Stimulated activated CD8-positive, alpha-beta memory T cell treated with anti-CD3 and anti-CD28 coated beads, Interleukin-15, amount 100 ng/mL, for 24 hours (primary cell): ENCODE measurements at places on chromosomes 7 and 10.

GRCh38 chr7:126700807-126701604, 551.7 kb downstream of the GRM8 start:
- peak; percentile 6 for DNase-seq

- DNase-seq: no peak
Observed at GRCh38 chr10:110190170-110190569, 17.2 kb upstream of the MXI1 start.

- peak; percentile 18 for DNase-seq
Observed at GRCh38 chr7:156892081-156892800, 742 bp downstream of the LMBR1 start.

DNA sequence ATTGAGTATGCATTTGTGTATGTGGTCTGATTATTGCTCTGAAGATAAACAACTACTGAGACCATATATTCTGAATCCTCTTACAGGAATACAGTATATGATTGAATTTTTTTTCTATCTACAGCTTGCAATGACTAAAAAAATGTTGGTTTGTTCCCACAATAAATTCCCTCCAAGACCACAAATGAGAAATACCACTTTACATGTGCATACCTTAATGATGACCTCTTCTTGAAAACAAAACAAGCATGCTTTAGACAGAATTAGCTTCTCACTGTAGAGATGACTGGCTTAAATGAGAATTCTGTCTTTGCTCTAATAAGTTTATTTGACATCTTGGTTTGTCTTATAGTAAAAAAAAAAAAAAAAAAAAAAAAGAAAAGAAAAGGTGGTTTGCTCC, 241.5 kb downstream of the PCDH15 start:
- no peak for DNase-seq

GRCh38 chr7:139049936-139050335, 14.1 kb upstream of the ZC3HAV1L start:
- no peak for DNase-seq

DNA sequence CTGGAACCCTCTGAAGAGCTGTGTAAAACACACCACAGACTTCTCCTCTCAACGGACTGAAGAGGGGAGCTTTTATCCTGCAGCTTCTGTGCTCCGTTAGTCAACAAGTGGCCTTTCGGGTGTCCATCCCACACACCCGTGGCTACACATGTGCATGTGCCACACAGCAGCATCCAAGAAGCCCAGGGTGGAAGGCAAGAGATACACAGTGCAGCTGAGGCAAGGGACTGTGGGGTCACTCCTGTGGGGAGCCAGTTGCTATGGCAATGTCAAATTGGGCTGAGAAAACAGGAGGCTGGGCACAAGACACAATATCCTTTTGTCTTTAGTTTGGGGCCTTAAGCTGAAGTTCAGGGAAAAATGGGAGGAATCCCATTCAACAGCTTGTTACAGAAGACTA, 28.7 kb downstream of the NET1 start:
- no peak for DNase-seq

- no peak for DNase-seq
Observed at GRCh38 chr7:50644586-50644985, 79.4 kb upstream of the DDC start.

- DNase-seq: no peak
Observed at GRCh38 chr7:17421941-17422340, 123.5 kb downstream of the AHR start.

GRCh38 chr10:81414038-81414437, 461.0 kb upstream of the NRG3 start:
- no peak for DNase-seq

GRCh38 chr10:72226418-72227027, 10.4 kb upstream of the ASCC1 start:
- no peak for DNase-seq

- no peak for DNase-seq
Observed at GRCh38 chr7:45104844-45105587, 6.5 kb downstream of the TBRG4 start.

GRCh38 chr7:75985009-75985517, 9.3 kb downstream of the TMEM120A start:
- DNase-seq: no peak

DNA sequence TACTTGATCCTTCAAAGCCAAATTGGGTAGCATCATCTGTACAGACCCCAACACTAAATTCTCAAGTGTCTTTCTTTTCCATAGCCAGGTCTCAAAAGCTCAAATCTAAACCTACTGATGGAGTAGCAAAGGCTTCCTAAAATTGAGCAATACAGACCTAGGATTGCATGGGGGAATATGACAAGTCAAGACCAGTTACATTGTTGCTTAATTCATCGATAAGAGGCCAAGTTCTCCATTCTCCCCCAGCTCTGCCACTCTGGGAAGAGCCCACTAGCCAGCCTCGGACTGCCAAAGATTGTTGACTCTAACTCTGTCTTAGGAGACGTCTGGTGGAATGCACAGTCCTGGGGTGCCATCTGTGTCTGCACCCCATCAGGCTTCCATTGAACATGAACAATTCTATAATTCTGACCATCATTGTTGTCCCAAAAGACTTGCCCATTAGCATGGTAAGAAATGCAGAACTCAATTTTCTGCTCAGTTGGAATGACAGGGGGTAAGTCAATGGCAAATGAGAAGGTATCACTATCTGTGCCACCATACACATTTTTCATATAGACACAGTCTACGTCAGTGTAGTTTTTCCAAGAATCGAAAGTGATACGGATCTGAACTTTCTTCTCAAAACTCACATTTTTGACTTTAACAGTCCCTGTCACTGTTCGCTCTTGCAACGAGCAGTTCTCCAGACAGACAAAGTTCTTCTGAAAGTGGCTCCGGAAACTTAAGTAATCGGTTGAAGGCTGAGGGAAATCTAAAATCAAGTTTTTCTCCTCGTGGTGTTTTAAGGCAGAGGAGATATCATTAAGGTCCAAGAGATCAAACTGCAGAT, 2.9 kb downstream of the PPP1R3C start:
- DNase-seq: no peak

DNA sequence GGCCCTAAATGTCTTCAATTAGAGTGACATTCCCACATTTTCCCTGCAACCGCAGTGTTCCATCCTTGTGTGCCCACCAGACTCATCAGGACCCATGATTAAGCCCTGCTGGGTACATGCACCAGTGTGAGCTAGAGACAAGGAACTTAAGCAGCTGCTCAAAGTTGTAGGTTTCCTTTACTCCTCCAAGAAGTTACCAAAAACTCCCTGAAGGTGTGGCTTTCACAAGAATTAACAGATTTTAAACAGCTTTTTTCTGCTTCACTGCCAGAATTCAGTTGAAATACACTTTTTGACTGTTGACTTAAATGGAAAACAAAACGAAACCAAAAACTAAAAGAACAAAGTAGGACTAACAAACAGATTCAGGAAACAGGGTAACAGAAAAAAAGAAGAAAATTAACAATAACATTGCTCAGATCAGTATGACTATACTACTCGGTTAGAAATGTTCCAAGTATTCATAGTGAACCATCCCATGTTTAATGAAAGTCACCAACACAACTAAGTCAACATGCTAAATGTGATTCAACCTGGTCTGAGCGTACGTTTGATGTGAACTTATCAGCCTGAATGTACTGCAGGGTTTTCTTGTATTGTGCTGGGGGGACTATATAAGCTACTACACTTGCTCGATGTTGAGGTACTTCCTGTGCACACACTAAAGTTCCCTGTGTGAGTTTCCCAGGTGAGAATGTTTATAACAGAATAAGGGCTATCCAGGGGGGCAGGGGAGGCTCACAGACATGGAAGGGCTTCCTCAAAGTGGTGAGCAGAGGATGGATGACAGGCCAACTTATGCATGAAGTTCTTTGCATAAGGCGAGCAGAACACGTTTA, 22.2 kb downstream of the SLC37A3 start:
- DNase-seq: no peak

- no peak for DNase-seq
Observed at GRCh38 chr10:78403781-78404180, 370.1 kb downstream of the RPS24 start.

GRCh38 chr10:9762966-9763656, 1254.6 kb upstream of the CELF2 start:
- DNase-seq: no peak

DNA sequence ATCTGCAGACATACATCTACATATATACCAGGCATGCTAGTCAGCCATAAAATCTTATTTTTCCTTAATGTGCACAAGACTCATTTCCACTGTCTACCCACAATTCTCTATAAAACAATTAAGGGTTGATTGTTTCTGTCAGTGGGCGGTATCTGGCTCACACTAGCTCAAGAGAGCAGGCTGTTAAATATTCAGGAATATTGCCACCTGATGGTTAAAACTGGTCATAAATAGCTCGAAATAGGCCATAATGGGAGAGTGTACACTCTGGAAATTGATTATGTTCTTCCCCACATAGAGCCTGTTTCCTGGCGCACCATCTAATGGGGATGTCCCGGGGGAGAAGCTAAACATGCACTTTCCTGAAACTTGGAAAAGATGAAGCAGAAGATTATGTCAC, 620.6 kb upstream of the ANKRD30A start:
- DNase-seq: no peak
